ENCODE measurements at places on chromosomes 2 and 18.

- no peak for DNase-seq
Observed at GRCh38 chr18:38690626-38691025, 1125.0 kb upstream of the CELF4 start.

- no peak for DNase-seq
Observed at GRCh38 chr2:60614319-60614718, 60.9 kb upstream of the BCL11A start.

DNA sequence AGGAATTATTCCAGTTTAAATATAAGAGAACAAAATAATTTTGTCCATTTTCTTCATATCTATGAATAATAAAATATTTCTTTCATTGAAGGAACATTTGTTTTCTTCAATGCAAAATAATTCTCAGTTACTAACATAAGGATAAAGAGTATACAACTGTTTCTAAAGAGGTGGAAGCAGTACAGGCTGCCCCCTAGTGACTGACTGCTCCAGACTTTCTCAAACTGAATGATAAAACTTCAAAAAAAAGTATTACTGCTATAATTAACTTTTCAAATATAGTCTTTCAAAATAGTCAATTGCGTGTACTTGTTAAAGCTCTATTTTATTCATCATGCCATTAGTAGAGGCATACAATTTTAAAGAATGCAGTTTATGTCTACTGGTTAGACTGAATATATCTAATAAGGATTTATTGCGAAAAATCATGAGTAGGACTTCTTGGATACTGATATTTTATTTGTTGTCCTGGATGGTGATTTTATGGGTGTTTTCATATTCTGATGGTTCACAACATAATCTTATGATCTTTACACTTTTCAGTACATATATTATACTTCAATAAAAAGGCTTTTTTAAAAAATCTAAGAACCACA lies 100.1 kb downstream of the WDPCP start:
- DNase-seq: no peak

DNA sequence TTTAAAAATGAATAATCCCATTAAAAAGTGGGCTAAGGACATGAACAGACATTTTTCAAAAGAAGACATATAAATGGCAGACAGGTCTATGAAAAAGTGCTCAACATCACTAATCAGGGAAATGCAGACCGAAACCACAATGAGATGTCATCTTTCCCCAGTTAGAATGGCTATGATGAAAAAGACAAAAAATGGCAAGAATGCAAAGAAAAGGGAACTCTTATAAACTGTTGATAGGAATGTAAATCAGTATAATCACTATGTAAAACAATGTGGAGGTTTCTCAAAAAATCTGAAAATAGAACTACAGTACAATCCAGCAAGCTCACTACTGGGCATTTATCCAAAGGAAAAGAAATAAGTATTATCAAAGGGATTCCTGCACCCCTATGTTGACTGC lies 169.2 kb downstream of the METTL4 start:
- no peak for DNase-seq

- no peak for DNase-seq
Observed at GRCh38 chr2:196252408-196253115, 81.2 kb upstream of the STK17B start.

GRCh38 chr18:58114766-58115165 lies 70.7 kb downstream of the NEDD4L start:
- DNase-seq: no peak

GRCh38 chr2:31314761-31315160 lies 80.8 kb downstream of the EHD3 start:
- no peak for DNase-seq

GRCh38 chr18:8942021-8942908 lies 160.2 kb upstream of the NDUFV2 start:
- DNase-seq: no peak

GRCh38 chr2:157748371-157749142 lies 119.9 kb upstream of the ACVR1C start:
- no peak for DNase-seq

DNA sequence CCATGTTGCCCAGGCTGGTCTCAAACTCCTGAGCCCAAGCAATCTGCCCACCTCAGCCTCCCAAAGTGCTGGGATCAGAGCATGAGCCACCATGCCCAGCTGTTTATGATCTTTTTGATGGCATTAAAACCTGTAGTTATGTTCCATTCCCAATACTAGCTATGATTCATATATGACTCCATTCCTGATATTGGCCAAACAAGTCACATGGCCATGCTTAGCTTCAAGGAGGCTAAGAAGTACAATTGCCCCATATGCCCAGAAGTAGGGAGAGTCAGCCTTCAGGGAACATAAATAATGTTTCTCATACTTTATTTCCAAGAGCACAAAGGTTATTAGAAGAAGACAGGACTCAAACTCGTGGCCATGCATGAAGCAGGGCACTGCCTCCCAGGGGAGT lies 132.4 kb upstream of the RAB6C start:
- DNase-seq: no peak

GRCh38 chr2:103151046-103151445 lies 389.2 kb downstream of the TMEM182 start:
- no peak for DNase-seq

- no peak for DNase-seq
Observed at GRCh38 chr2:103991591-103991990, 862.3 kb upstream of the POU3F3 start.

Measured in activated CD8-positive, alpha-beta memory T cell treated with anti-CD3 and anti-CD28 coated beads for 1 hour (primary cell).